ENCODE measurements at places on chromosomes 4 and X. TPM values are rescaled to one million over a fixed set of nuclear protein-coding genes. Genes with fewer than 3 reads are reported as not detected.

DNA sequence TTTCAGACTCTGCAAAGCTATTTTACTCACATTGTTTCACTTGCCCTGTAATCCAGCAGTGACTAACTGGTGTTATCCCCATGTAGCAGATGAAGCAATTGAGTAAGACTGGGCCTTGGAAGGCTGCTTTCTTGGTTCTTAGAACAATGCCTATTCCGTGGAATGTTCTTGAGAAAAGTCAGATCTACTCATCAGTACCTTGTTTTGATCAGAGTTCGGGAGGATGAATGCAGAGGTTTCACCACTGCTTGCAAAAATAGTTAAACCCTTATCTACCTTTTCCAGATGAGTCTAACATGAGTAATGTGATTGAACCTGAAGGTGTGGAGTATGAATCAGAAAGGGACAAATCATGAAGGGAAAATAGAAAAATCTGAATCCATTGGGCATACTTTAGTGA lies 1.8 kb downstream of the MAOB start:
- DNase-seq, result peak; percentile 48
- H3K27me3 ChIP-seq, result no peaks in the 10 kb centered on the region
- H3K4me3 ChIP-seq, result peak overlapping the region; percentile 59
- H3K27ac ChIP-seq, result peak overlapping the region; percentile 71

- DNase-seq, result no peak
- no peak overlapping the region for H3K27ac ChIP-seq
- H3K4me3 ChIP-seq, result no peak overlapping the region
Measured at GRCh38 chr4:76515975-76516843, 81.2 kb downstream of the SHROOM3 start.

- peaks cover 12% of the 10 kb centered on the region for H3K4me1 ChIP-seq
- no peak overlapping the region for H3K27ac ChIP-seq
- no peak for DNase-seq
Measured at GRCh38 chr4:88993246-88993645, 63.7 kb downstream of the FAM13A start.

- peaks cover 19% of the 10 kb centered on the region for H3K27me3 ChIP-seq
- H3K27ac ChIP-seq, result no peak overlapping the region
- no peak for DNase-seq
Measured at GRCh38 chr4:112514647-112515197, 1.3 kb downstream of the NEUROG2 start.

Gene RTL9
- 0.10 TPM for total RNA-seq

Gene ZNF827
- 19.1 TPM for total RNA-seq

Measured in HCT116 (cell line).